A172 (cell line): ENCODE measurements at places on chromosomes 2 and 18.

- no peak for DNase-seq
These were observed 425.9 kb upstream of the SLC8A1 start for GRCh38 chr2:40877734-40878288.

DNA sequence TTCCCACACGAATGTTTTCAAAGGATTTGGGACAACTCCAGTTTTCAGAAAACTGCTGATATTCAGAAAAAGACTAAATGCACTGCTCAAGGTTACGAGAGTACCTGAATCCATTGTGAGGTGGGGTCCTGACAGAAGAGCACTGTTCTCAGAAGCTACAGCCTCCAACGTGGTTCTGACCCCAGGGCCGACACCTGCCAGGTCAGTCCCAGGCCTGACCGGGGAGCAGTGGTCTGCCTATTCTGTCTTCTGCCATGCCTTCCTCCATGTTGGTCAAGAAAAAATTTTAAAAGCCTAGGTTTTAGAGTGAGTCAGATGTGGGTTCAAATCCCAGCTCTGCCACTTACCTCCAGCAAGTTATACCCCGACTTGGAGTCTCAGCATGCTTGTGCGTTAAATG is 212.3 kb downstream of the BCL11A start:
- no peak for DNase-seq

DNA sequence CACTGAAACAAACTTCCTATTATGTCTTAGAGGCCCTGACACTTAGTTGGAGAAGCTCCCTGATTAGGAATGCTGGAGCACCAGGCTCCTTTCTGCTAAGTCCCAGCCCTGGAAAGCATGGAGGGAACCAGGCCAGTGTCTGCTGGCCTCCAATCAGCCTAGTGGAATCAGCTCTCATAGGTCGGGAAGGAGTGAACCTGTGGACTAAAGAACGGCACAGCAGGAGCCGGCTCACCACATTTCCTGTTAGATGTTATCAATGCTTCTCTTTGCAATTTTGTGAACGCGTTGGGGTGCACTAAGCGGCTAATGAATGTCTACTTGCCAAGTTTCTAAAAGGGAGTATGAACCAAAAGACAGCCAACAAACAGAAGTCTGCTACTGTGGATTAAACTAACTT is 296.6 kb downstream of the NAPG start:
- peak; percentile 27 for DNase-seq

DNA sequence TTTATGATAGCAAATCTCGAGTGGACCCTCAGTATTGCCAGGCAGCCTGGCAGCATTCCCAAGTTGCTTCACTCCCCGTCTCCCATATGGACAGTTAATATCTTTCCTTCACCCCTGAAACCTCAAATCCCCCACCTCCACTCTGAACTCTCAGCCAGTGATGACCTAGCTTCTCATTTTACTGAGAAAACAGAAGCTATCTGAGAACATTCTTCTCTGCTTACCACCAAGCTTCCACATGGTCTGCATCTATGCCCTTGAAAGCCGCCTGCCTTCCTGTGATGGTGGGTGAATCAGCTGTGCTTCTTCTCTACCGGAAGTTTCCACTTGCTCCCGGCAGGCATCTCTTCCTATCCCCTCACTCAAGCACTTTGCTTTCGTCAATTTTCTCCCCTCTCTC is 529.2 kb downstream of the EPHA4 start:
- no peak for DNase-seq

GRCh38 chr2:100460904-100461530 is 9.3 kb upstream of the NMS start:
- DNase-seq: no peak

DNA sequence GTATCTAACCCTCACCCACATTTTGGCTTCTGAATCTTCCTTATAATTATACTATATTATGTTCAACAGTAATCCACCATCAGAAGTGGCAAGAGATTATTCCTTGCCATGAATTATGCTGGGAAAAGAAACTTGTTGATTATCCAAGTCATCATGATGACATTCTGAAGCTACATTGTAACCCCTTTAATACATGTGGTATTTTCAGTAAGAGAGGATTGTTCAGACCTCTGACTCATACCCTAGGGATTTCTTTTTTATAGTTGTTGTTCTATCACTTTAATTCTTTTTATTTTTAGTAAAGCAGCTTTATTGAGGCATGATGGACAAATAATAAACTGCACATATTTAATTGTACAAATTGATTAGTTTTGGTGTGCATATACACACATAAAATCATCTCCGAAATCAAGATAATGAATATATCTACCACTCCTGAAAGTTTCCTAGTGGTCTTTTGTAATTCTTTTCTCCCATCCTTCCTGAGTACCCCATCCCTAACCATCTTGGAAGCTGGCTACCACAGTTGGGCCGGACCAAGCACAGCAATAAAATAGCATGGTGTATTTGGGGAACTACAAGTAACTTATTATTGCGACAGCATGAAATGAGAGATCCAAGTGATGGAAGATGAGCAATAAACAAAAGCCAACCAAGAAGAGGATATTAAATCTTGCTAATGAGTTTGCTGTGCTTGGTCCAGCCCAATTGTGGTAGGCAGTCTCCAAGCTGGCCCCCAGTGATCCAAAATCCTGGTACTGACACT is 159.9 kb downstream of the BARD1 start:
- DNase-seq: peak; percentile 58

DNA sequence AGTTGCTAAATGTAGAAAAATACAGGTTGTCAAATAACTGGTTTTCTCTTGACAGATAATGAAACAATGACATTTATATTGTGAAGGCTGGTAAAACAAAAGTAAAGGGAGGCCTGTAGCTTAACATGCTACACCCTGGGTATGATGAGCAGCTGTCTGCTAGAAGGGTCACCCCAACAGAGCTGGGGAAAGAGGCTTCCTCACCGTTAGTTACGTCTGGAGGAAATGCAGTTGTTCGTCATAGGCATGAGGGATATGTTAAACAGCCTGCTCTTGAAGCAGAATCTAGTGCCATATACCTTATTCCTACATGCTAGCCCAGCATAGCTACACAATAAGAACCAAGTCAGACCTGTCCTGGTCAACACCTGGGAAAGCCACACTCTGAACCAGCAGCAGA is 49.9 kb downstream of the LPIN2 start:
- DNase-seq: no peak

- DNase-seq: no peak
These were observed 41.0 kb downstream of the FHOD3 start for GRCh38 chr18:36338403-36338933.

GRCh38 chr2:84838434-84839145 is 42.3 kb downstream of the TRABD2A start:
- no peak for DNase-seq

DNA sequence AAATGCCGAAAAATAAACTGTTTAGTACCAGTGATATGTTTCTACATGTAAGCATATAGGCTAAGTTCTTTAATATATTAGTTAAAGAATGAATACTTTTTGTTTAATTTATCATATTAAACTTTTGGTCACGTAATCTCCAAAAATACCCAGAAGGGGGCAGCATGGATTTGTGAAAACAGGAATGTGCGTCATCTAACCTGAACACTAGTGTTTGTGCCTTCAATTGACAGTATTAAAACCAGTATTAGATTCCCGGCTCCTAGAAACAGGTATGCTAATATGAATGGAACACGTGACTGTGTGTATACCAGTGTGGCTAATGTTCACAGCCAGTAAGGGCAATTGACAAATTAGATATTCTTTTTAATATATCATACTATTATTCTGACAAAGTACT is 51.8 kb downstream of the WDR7 start:
- DNase-seq: peak; percentile 1

- DNase-seq: peak; percentile 37
These were observed at the start of gene MATN3 for GRCh38 chr2:20012282-20013125. MATN3 (minus strand) TSS chr2:20012668; CDS start chr2:20012631, 37 bp downstream.

DNA sequence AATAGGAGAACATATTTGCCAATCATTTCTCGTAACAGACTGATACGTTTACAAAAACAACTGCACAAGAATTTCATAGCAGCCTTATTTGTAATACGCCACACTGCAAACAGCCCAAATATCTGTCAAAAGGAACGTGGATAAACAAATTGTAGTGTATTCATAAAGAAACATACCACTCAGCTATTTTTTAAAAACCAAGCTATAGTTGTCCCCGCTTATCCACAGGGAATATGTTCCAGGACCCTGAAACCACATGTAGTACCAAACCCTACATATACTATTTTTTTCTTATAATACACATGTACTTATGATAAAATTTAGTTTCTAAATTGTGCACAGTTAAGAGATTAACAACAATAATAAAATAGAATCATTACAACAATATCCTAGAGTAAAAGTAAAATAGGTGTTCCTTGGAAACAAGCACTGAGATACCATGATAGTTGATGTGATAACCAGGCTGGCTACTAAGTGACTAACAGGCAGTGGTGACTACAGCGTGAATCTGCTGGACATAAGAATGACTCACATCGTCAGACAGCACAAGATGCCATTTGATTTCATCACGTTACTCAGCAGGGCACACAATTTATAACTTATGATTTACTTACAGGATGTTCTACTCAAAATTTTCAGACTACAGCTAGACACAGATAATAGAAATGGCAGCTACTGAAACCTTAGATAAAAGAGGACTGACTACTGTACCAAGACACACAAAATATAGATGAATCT is 367.4 kb downstream of the NCKAP5 start:
- peak; percentile 95 for DNase-seq

DNA sequence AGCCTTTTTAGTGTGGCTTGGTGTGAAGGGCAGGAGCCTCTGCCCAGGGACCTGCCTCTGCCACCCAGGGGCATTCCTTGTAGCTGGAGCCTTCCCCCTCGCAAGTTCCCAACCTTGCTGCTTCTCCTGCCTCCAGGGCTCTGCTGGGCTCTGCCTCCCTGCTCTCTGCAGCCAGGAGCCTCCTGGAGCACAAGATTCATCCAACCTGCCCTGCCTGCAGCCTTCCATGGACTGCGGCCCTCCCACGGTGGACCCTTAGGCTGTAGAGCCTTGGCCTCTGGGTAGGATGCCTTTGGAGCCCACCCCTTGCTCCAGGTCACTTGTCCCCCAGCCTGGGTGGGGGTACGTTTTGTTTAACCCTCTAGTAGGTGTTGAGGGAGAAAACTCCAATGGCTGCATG is 2.5 kb downstream of the SLC66A3 start:
- no peak for DNase-seq

GRCh38 chr2:74516650-74517049 is 2.4 kb downstream of the TLX2 start:
- DNase-seq: no peak

DNA sequence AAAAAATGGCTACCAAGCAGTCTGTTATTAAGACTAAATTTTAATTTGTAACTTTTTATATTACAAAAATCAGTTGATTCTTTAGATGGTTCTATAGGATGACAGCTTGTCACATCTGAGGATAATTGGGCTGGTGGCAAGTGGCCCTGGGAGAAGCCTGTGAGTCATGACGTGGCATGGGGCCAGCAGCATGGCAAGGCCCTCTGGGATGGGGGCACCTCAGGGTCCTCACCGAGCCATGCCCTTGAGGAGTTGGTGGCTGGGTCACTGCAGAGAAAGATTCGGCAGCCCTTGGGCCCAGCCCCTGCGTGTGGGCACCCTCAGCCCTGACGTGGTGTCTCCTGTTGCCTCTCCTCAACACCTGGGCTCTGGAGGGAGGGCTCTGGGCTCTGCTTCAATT is 49.7 kb downstream of the STK25 start:
- DNase-seq: no peak

- DNase-seq: no peak
These were observed 13.2 kb downstream of the GREB1L start for GRCh38 chr18:21255211-21255610.

DNA sequence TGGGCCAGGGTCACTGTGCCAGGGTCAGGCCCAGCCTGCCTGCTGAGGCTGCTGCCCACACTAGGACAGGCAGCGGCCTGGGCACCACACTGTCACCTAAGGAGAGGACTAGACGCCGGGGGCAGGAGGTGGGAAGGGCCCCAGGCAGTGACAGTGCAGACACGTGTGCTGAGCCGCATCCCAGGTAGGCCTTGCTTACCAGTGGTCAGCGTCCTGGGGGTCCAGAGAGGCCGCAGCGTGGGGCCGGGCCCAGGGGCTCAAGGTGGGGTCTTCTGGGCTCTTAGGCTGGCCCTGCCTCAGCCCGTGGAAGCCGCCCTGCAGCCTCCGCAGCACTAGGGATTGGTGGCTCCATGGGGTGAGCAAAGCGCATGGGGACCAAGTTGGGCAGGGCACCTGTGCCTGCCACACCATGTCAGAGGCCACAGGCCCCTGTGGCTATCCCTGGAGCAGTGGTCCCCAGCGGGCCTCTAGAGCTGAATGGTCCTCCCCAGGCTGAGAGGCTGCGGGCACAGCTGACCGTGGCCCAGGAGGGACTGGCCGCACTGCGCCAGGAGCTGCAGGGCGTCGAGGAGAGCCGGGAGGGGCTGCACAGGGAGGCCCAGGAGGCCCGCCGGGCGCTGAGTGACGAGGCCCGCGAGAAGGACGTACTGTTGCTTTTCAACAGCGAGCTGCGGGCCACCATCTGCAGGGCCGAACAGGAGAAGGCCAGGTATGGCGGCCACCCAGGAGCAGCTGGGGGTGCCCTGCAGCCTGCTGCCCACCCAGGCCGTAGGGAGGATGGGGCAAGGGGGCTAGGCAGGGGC is 35.2 kb upstream of the SNED1 start:
- DNase-seq: no peak

GRCh38 chr2:240917684-240918257 is 11.6 kb downstream of the CROCC2 start:
- DNase-seq: no peak

DNA sequence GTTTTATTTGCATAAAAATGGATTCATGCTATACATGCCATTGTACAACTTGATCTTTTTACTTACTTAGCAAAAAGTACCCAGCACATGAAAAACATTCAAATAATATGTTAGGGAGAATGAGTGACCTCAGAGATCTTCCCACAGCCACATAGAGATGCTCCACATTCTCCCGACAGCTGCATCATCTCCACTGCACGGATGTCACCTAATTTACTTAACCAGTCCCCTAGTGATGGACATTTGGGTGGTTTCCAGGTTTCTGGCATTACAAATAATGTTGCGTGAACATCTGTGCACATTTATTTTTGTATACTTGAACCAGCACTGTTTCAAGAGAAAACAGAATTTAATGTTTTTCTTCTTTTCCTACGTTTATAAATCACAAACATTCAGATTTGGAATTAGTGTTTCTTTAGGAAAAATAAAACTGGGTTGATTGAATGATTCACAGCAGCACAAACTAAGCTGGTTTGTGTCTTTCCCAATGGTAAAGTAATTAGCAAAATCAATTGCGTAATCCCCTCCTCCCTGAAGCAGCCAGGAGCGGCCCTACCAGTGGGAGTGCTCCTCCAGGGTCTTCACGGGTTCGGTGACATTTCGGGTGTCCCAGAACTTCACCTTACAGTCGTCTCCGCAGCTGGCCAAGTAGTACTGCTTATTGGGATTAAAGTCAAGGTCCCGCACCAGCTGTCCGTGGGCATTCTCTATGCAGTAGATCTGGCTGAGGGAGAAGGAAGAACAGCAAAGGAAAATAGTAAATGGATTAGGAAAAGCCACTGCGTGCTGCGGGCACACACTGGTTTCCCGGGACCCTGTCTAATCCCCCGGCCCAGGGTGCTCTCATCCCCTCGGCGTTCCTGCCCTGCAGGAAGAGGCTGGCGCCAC is 183.9 kb downstream of the EIPR1 start:
- no peak for DNase-seq

DNA sequence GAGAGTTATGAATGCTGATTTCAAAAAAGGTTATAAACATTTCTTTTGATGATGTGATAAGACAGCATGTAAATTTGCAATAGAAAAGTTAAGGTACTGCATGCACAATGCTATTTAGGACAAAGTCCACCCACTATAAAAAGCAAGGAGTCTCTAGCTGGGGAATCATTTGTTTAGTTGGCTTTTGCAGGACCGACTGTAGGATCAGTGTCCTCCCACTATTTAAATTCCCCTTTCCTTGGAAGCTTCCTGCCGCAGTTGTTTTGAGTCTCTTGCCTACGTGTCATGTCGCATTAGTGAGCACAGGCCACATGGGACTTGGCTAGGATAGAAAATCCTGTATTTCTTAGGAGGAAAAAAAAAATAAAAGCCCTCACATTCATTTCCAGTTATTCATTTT is 13.1 kb downstream of the QPCT start:
- no peak for DNase-seq
